Muscle of leg (tissue), 16 donors: ENCODE measurements at places on chromosomes 2 and 18. TPM values are rescaled to one million over a fixed set of nuclear protein-coding genes. Genes with fewer than 3 reads are reported as not detected.
A peak's percentile ranks its signal among the peaks of the same experiment; 100 is the strongest.

DNA sequence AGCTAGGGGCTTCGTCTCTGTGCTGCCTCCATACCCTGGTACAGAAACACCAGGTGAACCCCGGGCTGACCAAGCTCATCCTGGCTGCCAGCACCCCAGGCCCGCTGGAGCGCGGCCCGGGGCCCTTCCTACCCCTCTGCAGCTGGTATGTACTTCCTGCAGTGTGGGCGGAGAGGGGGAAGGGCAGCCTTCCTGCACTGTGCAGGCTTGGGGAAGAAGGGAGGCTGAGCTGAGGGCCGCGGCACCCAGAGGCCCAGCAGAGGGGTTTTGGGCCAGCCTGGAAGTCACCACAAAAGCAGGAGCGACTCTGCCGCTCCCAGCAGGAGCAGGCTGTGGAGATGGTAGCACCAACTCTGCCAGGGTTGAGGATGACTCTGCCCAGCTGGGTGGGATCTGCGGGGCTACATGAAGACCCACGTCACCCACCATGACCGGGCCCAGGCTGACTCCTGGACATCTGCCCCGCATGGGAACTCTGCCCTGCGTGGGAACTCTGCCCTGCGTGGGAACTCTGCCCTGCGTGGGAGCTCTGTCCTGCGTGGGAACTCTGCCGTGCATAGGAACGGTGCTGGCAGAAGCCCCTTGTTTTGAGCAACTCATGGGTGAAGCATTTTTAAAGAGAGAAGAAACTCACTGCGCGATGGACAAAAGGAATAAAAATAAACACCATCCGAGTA lies 273.3 kb downstream of the NDUFA10 start:
- DNase-seq = peak; percentile 72

The DCDC2C gene
- total RNA-seq = 0.18 TPM

The SERPINB5 gene
- total RNA-seq = not detected

The RNF152 gene
- 8.1 TPM for total RNA-seq

The VIT gene
- total RNA-seq = 9.6 TPM
